ENCODE measurements at places on chromosomes 12 and 14.

DNA sequence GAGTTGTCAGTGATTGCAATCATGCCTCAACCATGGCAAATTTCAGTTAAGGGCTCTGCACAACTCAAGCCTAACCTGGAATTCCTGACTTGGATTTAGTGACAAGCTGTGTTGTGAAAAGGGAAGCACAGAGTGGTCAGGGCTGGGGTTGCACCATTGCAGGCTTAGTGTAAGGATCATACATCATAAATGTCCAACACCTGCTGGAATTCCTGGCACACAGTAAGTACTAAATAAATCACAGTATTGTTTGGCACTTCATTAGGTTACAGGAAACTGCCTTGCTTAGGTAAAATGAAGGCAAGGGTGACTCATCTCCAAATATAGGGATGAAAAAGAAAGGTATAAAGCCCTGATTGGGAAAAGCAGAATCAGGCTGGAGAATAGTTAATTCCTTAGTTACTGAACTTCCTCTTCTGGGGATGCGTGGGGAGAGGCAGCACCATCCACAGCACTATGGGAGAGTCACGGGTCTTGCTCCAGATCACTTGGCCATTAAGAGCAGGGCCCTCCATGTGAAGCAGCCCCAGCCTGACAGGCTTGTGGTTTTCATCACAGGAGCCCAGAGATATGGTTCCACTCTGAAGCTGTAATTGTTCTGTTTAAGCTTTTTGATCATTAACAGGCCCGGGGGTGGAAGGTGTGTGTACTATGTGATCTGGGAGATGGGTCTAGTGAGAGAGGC is 39.7 kb downstream of the SLC8A3 start:
- DNase-seq: no peak

GRCh38 chr14:65943916-65944410 is 531.4 kb downstream of the FUT8 start:
- DNase-seq: no peak

- no peak for DNase-seq
These were observed 503.6 kb downstream of the TMEM121 start for GRCh38 chr14:106029959-106030358.

DNA sequence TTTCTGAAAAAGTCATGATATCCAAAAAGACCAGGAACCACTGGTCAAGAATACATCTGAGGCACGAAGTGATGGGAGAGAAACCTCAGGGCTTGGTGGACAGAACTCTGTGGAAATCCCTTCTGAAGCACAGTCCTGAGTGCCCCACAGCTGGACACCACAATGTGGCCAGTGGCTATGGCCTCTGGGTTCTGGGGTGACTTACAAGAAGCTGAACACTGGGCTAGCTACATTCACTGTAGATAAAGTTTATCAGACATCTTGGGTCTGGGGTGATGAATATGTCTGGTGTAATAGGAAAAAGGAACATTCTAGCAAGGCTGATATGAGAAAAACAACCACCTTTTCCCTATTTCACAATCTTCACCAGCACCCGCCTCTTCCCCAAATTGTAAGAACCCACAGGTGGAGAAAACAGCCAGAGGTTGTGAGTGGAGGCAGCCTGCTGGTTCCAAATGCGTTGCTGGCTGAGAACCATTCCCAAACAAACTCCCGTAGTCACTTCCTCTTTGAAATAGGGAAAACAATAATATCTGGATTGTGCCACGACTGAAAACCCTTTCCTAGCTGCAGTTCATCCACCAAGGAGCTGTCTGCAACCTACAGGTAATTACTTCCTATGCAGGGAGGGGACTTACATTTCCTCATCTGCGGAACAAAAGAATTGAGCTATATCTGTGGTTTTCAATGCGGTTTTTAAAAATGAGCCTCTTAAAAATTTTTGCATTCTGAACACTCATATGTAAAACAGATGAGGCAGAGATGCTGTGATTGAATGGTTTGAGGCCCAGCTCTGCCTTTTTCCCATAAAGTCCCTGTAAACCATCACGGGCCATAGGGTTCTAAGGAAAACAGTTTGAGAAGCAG is 193.6 kb downstream of the SLC41A2 start:
- no peak for DNase-seq

GRCh38 chr12:12555656-12556055 is 7.0 kb downstream of the DUSP16 start:
- no peak for DNase-seq

DNA sequence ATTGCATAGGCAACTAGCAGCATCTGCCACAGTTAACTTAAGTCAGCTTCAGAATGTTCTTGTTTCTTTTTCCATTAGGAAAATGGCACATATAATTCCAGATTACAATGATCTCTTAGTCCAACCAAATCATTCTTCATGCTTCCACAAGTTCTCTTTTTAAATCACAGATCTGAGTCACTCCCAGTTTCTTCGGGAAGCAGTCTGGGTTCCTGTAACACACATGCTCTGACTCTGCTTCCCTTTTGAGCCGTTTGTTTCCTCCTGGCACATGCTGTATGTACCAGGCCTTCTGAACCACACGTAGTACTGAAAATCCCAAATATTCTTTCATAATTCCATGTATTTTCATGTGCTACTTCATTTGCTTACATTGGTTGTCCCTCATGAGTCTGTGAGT is 388.8 kb upstream of the PDE3A start:
- no peak for DNase-seq
